Left lung (tissue), 14 donors: ENCODE measurements at places on chromosomes 16 and 17.
A peak's percentile ranks its signal among the peaks of the same experiment; 100 is the strongest.

DNA sequence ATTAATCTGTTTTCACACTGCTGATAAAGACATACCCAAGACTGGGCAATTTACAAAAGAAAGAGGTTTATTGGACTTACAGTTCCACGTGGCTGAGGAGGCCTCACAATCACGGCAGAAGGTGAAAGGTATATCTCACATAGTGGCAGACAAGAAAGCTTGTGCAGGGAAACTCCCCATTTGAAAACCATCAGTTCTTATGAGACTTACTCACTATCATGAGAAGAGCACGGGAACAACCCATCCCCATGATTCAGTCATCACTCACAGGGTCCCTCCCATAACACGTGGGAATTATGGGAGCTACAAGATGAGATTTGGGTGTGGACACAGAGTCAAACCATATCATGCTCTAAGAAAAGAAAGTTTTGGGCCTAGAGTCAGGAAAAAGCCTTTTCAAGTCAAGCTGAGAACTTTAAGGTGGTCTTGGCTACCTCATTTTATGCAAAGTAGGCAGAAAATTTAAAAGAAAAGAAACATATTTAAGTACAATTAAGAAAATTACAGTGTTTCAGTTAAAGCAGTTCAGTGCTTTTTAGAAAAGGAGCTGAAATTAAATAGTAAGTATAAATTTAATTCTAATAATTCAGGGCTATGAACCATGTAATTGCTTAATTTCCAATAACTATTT lies 24.9 kb upstream of the CRYM start:
- DNase-seq = no peak
- no peaks in the 10 kb centered on the region for H3K36me3 ChIP-seq
- no peak overlapping the region for H3K27ac ChIP-seq

DNA sequence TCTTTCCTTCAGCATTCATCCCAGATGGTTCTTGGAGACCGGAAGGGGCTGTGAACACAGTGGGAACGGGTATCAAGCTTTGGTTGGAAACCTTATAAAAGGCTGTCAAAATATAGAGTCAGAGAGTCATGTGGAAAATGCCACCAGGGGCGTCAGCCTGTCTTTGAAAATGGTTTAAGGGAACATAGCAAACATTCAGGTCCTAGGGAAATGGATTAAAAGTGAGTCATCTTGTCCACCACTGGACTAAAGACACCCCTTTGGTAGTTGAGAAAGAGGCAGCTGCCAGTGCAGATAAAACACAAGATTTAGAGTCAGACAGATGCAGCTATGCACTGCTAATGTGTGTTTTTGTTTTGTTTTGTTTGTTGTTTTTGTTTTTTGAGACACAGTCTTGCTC lies 47.8 kb upstream of the BCO1 start:
- H3K4me3 ChIP-seq = no peak overlapping the region
- H3K27me3 ChIP-seq = no peaks in the 10 kb centered on the region
- H3K4me1 ChIP-seq = no peaks in the 10 kb centered on the region
- H3K27ac ChIP-seq = no peak overlapping the region
- no peak for DNase-seq

DNA sequence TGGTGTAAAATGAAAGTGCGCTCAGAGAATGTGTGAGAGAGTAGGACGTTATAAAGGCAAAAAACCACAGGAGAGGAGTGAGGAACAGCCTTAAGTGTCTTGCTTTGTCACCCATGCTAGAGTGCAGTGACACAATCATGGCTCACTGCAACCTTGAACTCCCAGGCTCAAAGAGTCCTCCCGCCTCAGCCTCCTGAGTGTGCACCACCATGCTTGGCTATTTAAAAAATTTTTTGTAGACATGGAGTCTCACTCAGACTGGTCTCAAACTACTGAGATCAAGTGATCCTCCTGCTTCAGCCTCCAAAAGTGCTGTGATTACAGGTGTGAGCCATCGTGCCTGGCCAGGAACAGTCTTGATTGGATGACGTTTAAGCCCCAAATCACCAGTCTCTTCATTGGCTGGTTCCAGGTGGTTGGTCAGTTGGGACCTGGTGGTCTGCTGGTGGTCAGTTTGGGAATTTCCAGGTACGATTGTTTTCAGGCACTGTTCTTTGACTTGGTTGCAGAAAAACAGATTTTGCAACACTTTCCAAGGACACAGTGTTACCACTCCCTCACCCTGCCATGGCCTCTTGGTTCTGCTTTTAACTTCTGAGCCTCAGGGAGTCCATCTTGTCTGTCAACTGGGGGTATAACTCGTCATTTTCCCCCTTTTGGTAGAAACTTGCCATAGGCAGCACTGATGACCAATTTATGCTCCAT lies 21.2 kb downstream of the DHODH start:
- no peaks in the 10 kb centered on the region for H3K27me3 ChIP-seq
- no peak for DNase-seq
- no peak overlapping the region for H3K27ac ChIP-seq
- no peaks in the 10 kb centered on the region for H3K4me1 ChIP-seq

DNA sequence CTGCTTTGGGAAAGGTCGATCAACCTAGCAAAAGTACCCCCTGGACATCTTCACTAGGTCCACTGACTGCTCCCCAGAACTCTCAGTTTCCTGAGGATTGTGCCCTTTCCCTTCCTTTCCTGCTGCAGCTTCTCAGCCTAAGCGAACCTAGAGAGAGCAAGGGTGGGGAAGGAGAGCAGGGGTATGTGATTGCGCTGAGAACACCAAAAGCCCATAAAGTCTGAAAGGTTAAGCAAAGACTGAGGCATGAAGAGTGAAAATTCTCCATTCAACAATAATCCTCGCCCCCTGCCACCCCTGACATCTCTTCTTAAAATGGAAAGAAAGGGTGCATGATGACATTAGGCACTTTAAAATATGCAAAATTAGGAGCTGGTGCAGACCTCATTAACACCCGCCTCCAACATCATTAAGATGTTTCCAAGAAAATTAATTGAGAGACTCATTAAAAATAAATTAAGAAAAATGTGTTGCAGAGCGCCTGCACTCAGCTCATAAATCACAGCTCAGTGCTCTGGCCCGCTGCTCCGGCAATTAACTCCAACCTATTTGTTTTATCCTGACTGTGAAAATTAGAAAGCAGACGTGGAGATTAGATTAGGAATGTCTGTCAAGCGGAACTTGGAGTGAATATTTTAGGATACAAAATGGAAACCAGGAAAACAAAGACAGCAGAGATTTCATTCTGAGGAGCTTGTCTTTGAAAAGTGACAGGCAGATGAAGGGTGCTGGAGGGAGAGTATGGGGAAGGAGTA lies 49.1 kb upstream of the PMFBP1 start:
- DNase-seq = no peak
- H3K27ac ChIP-seq = no peak overlapping the region
- H3K36me3 ChIP-seq = no peaks in the 10 kb centered on the region
- H3K27me3 ChIP-seq = no peaks in the 10 kb centered on the region

- no peaks in the 10 kb centered on the region for H3K36me3 ChIP-seq
- DNase-seq = peak; percentile 89
- H3K27me3 ChIP-seq = no peaks in the 10 kb centered on the region
- H3K4me1 ChIP-seq = peaks cover 28% of the 10 kb centered on the region
- peak overlapping the region; percentile 88 for H3K4me3 ChIP-seq
- peak overlapping the region; percentile 95 for H3K27ac ChIP-seq
These were observed 586 bp downstream of the GLYR1 start for GRCh38 chr16:4846503-4846900.

DNA sequence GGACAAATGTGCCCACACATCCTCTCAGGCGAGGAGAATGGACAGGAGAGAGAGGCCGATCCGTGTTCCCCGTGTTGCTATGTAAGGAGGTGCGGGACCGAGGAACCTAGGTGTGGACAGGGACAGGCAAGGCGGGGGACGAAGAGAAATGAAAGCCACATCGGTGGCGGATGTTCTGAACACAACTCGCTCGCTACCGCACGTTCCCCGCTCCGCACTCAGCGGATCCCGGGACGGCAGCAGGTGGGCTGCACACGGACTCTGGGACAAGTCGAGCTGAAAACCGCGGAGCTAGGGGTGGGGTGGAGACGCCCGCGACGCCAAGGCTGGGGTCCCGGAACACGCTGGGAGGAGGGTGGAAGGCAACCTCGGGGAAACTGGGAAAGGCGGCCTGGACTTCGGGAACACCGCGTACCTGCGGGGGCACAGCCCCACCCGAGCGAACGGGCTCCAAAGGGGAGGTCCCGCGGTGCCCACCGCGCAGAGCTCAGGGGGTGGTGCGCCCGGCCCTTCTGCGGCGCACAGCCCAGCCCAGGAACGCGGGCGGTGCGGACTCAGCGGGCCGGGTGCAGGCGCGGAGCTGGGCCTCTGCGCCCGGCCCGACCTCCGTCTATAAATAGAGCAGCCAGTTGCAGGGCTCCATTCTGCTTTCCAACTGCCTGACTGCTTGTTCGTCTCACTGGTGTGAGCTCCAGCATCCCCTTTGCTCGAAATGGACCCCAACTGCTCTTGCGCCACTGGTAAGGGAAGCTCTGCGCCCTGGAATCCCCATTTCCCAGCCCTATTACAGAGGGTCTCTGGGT lies at the start of gene MT1E:
Gene MT1E, plus strand, starts transcription at position 642 of the 803 bp plus-strand sequence. Its CDS starts 71 bp downstream, at position 713.
- no peak for DNase-seq
- H3K27ac ChIP-seq = peak within 1 kb of the TSS; percentile 80
- H3K4me1 ChIP-seq = peaks cover 5% of the 10 kb centered on the region
- H3K4me3 ChIP-seq = peak within 1 kb of the TSS; percentile 46
- H3K36me3 ChIP-seq = no peaks in the 10 kb centered on the region
- peaks cover 42% of the 10 kb centered on the region for H3K27me3 ChIP-seq

GRCh38 chr16:3607161-3607560 lies 4.2 kb downstream of the SLX4 start:
- H3K4me1 ChIP-seq = peaks cover under 1% of the 10 kb centered on the region
- no peak overlapping the region for H3K4me3 ChIP-seq
- no peaks in the 10 kb centered on the region for H3K27me3 ChIP-seq
- DNase-seq = no peak
- H3K36me3 ChIP-seq = no peaks in the 10 kb centered on the region

DNA sequence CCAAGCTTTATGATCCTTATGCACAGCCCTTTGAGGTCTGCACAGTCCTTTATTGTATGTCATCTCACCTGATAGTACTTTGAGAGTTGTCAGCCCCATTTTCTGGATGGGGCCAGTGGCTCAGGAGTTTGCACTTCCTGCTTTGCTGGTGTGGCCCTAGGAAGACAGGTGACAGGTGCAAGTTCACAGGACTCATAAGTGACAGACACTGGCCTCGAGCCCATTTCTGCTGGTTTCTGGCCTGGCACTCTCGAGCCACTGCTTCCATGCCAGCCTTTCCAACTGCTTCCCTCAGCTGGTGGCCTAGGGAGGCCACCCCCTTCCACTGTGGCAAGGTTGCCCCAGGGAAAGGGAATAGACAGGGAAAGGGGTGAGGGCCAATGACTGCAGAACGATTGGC lies 84.4 kb upstream of the CCL1 start:
- no peaks in the 10 kb centered on the region for H3K36me3 ChIP-seq
- H3K4me3 ChIP-seq = no peak overlapping the region
- H3K27me3 ChIP-seq = peaks cover 82% of the 10 kb centered on the region
- no peaks in the 10 kb centered on the region for H3K4me1 ChIP-seq

- peak overlapping the region; percentile 80 for H3K4me3 ChIP-seq
- H3K36me3 ChIP-seq = no peaks in the 10 kb centered on the region
- H3K4me1 ChIP-seq = peaks cover 14% of the 10 kb centered on the region
These were observed 1.1 kb downstream of the ANKFY1 start for GRCh38 chr17:4262703-4263102.

DNA sequence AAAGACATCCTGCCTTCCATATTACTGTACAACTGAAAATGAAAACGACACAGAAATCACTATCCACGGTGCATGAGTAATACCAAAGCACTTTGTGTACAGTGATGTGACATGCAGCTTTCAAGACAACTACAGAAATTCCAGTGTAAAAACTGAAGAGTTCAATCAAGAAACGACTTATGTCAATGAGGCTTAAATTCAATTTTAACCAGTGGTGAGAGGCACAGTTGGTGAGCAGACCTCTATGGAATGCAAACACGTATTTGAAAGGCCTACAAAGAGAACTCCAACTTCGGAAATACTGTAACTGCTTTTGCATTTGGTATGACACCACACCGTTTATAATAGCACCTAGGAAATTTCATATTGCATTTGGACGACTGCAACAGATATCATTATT lies 87.6 kb downstream of the USP31 start:
- no peak overlapping the region for H3K4me3 ChIP-seq
- no peaks in the 10 kb centered on the region for H3K4me1 ChIP-seq
- H3K36me3 ChIP-seq = no peaks in the 10 kb centered on the region
- peaks cover 5% of the 10 kb centered on the region for H3K27me3 ChIP-seq
- DNase-seq = no peak
- H3K27ac ChIP-seq = no peak overlapping the region

GRCh38 chr17:44379887-44380286 lies 9.6 kb downstream of the ITGA2B start:
- no peaks in the 10 kb centered on the region for H3K36me3 ChIP-seq
- H3K4me3 ChIP-seq = no peak overlapping the region
- H3K27ac ChIP-seq = no peak overlapping the region
- peaks cover 36% of the 10 kb centered on the region for H3K27me3 ChIP-seq

GRCh38 chr17:6346986-6347385 lies 87.9 kb downstream of the AIPL1 start:
- no peaks in the 10 kb centered on the region for H3K27me3 ChIP-seq
- H3K4me3 ChIP-seq = no peak overlapping the region
- no peaks in the 10 kb centered on the region for H3K4me1 ChIP-seq
- H3K27ac ChIP-seq = no peak overlapping the region
- DNase-seq = no peak

GRCh38 chr16:56225017-56225742 lies 33.9 kb downstream of the GNAO1 start:
- H3K4me3 ChIP-seq = no peak overlapping the region
- H3K36me3 ChIP-seq = no peaks in the 10 kb centered on the region

GRCh38 chr17:55641676-55642081 lies 81.0 kb downstream of the TMEM100 start:
- H3K4me1 ChIP-seq = peaks cover 18% of the 10 kb centered on the region
- no peaks in the 10 kb centered on the region for H3K36me3 ChIP-seq
- no peak overlapping the region for H3K27ac ChIP-seq
- H3K27me3 ChIP-seq = no peaks in the 10 kb centered on the region
- no peak overlapping the region for H3K4me3 ChIP-seq

- no peaks in the 10 kb centered on the region for H3K36me3 ChIP-seq
- H3K4me3 ChIP-seq = no peak overlapping the region
- DNase-seq = no peak
- H3K27ac ChIP-seq = no peak overlapping the region
- H3K27me3 ChIP-seq = peaks cover 13% of the 10 kb centered on the region
These were observed 47.4 kb upstream of the LHX1 start for GRCh38 chr17:36889770-36890349.

DNA sequence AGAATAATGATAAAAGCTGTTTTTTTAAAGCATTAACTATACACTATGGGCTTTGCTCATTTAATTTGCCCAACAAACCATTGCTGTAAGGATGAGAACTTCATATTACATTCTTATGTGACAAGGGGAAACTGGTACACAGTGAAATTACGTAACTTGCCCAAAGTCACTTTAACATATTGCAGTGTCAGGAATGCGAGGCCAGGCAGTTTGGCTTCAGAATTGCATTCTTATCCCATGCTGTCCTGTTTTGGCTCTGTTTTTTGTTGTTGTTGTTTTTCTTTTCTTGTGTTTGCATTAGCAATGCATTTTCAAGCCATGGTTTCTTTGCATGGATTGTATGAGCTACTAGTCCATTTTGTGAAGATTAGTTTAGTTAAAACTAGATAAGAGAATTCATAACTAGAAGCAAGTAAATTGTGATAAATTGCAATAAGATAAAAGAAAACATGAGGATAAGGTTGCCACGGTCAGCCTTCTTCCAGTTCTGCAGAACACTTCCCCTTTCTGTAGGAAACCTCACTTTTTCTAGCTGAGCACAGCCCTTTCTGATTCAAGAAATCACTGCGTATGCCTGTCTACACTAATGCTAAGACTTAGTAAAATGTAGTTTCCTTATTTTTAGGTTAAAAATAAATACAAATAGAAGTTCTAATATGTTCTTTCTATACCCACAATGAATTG lies 221.3 kb upstream of the KCNJ16 start:
- H3K4me1 ChIP-seq = no peaks in the 10 kb centered on the region
- H3K27ac ChIP-seq = no peak overlapping the region
- no peak for DNase-seq

GRCh38 chr17:37373530-37374159 lies 2.1 kb upstream of the C17orf78 start:
- H3K4me1 ChIP-seq = no peaks in the 10 kb centered on the region
- no peaks in the 10 kb centered on the region for H3K36me3 ChIP-seq
- no peak overlapping the region for H3K4me3 ChIP-seq
- H3K27ac ChIP-seq = no peak overlapping the region
